ENCODE measurements at places on chromosomes 13 and 19.

DNA sequence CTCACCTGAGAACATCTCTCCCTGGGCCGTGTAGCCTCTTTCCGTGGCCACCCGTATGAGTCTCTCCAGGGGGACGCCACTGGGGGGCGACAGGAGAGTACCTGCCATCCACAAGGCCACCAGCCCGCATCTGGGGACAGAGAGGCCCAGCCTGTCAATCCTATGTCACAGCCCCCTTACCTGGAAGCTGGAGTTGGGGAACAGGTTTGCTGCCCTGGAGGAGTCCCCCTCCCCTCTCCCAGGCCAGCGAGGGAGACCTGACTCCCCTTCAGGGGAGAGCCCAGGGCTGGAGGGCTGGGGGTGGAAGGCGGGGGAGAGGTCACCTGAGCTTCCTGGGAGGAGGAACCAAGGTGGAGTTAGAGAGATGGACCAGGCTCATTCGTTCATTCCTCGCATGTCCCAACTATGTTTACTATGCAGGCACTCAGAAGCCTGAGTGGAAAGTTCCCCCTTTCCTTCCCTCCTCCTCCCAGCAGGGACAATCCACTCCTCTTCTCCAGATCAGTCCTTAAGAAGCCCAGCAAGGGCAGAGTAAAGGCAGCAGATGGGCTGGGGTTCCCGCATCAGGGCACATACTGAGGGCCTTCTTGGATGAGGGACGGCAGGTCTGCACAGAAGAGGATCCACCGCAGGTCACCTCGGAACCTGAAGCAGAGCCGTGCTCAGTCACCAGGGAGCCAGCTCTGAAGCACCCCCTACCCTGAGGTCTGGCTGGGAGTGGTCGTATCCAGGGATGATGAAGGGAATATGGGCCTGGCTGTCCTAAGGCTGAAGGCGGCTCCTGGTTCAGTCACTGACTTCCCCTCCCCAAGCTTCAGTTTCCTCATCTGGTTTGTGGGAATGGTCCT is 5.5 kb downstream of the ACTMAP start:
- H3K27me3 ChIP-seq, result no peaks in the 10 kb centered on the region
- H3K4me1 ChIP-seq, result peaks cover 27% of the 10 kb centered on the region

DNA sequence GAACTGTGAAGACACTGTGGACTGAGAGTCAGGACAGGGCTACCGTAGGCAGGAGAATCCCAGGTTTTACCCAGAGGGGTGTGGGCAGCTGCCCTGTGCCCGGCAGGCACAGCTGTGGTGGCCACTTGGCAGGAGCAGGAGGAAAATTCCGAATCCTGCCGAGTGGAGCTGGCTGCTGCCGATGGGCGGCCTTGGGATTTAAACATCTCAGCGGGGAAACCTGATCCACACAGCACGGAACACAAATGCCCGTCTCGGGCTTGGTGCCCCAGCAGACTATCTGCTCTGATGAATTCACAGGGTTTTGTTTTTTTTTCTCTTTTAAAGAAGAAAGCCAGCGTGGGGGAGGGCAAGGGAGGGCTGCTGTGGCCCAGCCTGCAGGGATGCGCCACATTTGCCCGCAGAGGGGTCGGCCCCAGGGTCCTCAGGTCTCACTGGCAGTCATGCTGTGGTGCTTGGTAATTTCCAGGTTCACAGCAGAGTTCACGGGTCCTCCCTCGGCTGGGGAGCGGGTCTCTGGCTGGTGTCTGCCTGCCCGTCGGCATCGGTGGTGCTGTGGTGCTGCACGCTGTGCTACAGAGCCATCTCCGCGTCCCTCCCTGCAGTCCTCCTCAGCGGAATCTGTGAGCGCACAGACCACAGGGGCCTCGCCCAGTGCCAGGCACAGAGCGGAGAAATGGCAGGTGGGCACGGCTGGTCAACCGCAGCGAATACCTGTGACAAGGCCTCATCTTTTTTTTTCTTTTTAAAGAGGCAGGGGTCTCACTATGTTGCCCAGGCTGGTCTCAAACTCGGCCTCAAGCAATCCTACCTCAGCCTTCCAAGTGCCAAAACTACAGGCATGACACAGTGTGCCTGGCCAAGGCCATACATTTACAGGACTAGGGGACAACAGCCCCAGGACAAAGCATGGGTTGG is 28.1 kb downstream of the MPND start:
- no peak for DNase-seq
- peaks cover 93% of the 10 kb centered on the region for H3K4me1 ChIP-seq
- no peaks in the 10 kb centered on the region for H3K27me3 ChIP-seq
- peak overlapping the region; percentile 89 for H3K27ac ChIP-seq

- no peak overlapping the region for H3K4me3 ChIP-seq
- DNase-seq, result no peak
- no peaks in the 10 kb centered on the region for H3K27me3 ChIP-seq
- no peak overlapping the region for H3K27ac ChIP-seq
Measured at GRCh38 chr13:64540976-64541375, 2689.2 kb downstream of the PCDH9 start.

DNA sequence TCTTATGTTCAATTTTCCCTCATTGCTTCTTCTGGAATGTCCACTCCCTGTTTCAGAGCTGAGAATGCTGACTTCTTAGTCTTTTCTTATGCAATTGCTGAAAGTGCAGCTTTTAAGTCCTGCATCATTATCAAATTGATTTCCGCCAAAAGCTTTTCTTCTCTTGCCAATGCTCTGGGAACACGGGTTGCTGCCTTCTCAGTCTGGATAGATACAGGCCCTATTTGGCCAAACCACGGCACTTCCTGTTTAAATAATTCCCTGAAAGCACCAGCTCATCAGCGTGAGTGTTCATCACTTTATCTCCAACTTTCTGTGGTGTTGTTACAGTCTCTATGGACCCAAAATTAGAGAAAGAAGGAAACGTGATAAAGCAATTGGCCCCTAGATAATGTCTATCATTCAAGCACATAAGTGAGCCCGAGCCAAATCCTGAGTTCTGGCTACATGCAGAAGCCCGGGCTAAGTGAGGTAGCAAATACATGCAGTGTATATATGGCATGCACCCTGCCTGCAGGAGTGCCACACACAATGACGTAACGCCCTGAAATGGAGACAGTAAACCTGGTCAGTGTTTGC is 85.7 kb downstream of the CYSLTR2 start:
- H3K4me1 ChIP-seq, result peaks cover 4% of the 10 kb centered on the region
- H3K4me3 ChIP-seq, result no peak overlapping the region
- no peak overlapping the region for H3K27ac ChIP-seq
- no peaks in the 10 kb centered on the region for H3K36me3 ChIP-seq
- DNase-seq, result no peak

DNA sequence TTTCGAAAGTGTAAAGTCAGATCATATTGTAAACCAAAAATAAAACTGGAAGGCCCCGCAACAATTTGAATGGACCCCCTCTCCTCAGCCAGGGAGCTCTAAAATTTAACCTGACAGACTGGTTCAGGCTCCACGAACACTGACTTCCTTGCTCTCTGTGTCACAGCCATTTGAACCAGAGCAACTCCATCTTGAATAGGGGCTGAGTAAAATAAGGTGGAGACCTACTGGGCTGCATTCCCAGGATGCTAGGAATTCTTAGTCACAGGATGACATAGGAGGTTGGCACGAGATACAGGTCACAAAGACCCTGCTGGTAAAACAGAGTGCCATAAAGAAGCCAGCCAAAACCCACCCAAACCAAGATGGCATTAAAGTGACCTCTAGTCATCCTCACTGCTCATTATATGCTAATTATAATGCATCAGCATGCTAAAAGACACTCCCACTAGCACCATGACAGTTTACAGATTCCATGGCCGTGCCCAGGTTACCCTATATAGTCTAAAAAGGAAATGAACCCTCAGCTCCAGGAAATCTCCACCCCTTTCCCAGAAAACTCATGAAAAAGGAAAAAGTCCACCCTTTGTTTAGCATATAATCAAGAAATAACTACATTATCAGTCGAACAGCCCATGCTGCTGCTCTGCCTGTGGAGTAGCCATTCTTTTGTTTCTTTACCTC is 43.1 kb downstream of the RFXAP start:
- no peak overlapping the region for H3K27ac ChIP-seq
- no peak for DNase-seq
- H3K4me3 ChIP-seq, result no peak overlapping the region
- no peaks in the 10 kb centered on the region for H3K27me3 ChIP-seq

DNA sequence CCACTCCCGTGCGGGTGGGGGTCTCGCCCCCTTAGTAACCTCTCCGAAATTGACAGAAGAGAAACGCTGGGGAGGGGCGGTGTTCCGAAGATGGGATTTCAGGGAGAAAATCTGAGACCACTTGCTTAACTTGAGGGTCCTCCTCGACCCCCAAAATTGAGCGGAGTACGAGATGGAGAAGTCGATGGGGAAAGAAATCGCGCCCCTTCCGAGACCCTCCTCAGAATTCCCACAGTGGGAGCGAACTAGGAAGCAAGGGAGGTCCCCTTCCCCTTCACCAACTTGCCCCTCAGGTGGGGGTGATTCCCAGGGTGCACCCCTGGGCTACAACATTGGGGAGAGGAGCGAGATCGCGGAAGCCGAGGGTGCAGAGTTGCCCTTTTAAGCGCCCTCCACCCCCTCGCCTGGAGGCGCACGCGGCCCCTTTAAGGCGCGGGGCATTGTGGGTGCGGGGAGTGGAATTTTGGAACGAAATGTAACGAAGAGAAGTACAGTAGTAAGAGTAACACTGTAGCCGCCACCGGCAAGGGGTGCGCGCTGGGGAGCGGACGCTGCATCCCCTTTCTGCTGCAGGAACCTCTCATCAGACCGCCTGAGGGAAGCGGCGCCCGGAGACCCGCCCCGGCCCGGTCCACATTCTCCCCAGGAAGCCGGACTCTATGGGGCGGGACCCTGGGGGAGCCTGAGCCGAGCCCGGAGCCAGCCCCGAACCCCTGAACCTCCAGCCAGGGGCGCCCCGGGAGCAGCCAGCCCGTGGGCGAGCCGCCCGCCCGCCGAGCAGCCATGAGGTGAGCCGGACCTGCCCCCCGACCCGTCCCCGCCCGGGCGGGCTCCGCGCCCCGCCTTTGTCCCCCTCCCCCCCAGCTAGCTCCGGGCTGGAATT is at the start of gene VASP:
Gene VASP (plus strand): TSS at position 491 of the 883 bp plus-strand sequence. CDS start 293 bp downstream, at position 784.
- peak within 1 kb of the TSS; percentile 80 for H3K27ac ChIP-seq
- DNase-seq, result no peak
- H3K36me3 ChIP-seq, result no peaks in the 10 kb centered on the region
- peak within 1 kb of the TSS; percentile 81 for H3K4me3 ChIP-seq
- no peaks in the 10 kb centered on the region for H3K27me3 ChIP-seq

DNA sequence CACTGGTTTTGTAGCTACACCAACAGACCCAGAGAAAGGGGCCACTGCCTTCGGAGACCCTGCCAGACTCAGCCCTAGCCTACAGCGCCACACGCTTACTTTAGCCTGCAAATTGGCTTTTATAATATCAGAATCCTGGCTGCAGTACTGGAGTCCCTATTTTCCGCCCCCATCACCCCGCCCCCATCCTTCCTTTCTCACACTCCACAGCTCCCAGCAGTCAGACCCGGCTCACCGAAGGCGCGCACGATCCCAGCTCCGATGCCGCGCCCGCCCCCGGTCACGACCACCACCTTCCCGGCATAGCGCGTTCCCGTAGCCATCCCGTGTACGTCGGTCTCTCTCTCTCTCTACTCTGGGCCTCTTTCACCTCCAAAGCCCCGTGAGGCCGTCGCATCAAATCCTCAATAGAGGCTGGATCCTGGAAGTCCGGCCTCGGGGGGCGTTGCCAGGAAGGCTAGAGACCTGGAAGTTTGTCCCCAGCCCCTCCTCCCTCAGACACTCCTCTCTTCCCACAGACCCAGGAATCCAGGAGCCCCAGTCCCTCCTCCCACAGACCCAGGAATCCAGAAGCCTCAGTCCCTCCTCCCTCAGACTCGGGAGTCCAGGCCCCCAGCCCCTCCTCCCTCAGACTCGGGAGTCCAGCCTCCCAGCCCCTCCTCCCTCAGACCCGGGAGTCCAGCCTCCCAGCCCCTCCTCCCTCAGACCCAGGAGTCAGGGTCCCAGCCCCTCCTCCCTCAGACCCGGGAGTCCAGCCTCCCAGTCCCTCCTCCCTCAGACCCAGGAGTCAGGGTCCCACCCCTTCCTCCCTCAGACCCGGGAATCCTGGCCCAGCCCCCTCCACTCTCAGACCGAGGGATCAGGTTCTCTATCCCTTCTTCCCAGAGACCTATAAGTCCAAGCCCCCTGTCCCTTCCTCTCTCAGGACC is at the start of gene HSD17B14:
Gene HSD17B14 (minus strand): TSS at position 403 of the 929 bp plus-strand sequence. CDS start 80 bp downstream, at position 323.
- no peak for DNase-seq
- H3K4me3 ChIP-seq, result peak within 1 kb of the TSS; percentile 58
- peaks cover 12% of the 10 kb centered on the region for H3K27me3 ChIP-seq
- H3K27ac ChIP-seq, result peak within 1 kb of the TSS; percentile 92
- H3K36me3 ChIP-seq, result peaks cover 18% of the 10 kb centered on the region

- no peaks in the 10 kb centered on the region for H3K36me3 ChIP-seq
- H3K4me1 ChIP-seq, result no peaks in the 10 kb centered on the region
- no peak overlapping the region for H3K27ac ChIP-seq
- no peak for DNase-seq
Measured at GRCh38 chr13:80242728-80243427, 98.0 kb downstream of the SPRY2 start.

GRCh38 chr13:46995874-46996273 is 99.0 kb upstream of the HTR2A start:
- no peak for DNase-seq
- no peaks in the 10 kb centered on the region for H3K36me3 ChIP-seq
- no peak overlapping the region for H3K27ac ChIP-seq
- H3K4me3 ChIP-seq, result no peak overlapping the region
- H3K27me3 ChIP-seq, result no peaks in the 10 kb centered on the region

GRCh38 chr13:77866971-77867370 is 51.7 kb downstream of the EDNRB start:
- no peaks in the 10 kb centered on the region for H3K36me3 ChIP-seq
- no peak for DNase-seq
- H3K27me3 ChIP-seq, result no peaks in the 10 kb centered on the region
- H3K4me3 ChIP-seq, result no peak overlapping the region
- H3K27ac ChIP-seq, result no peak overlapping the region

DNA sequence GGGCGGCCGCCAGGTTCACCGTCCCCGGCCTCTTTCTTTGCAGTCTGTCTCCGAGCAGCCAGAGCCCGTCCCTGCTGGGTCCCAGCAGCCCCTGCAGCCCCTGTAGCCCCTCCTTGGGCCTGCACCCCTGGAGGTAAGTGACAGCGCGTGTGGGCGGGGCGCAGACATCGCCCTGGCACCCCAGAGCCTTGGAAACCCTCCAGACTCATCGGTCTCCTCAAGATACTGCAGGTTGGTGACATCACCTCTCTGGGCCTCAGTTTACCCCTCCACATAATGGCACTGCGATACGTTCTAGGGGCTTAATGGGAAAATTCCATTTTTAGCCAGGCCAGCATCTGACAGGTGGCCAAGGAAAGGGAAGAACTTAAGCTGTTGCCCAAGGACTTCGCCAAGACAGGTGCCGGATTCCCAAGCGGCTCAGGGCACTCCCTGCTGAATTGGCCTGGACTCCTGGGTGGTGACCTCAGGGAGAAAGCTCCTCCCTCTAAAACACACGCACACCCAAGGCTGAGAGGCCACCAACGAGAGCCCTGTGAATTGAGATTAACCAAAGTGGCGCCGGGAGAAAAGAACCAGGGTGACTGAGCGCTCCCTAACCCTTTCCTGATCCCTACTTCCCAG is 13.1 kb downstream of the MAST3 start:
- peak overlapping the region; percentile 50 for H3K4me3 ChIP-seq
- H3K4me1 ChIP-seq, result peaks cover 19% of the 10 kb centered on the region
- peak; percentile 11 for DNase-seq
- peaks cover 16% of the 10 kb centered on the region for H3K27me3 ChIP-seq
- H3K36me3 ChIP-seq, result peaks cover 7% of the 10 kb centered on the region

- peaks cover 14% of the 10 kb centered on the region for H3K36me3 ChIP-seq
- no peaks in the 10 kb centered on the region for H3K27me3 ChIP-seq
- no peak for DNase-seq
- no peak overlapping the region for H3K4me3 ChIP-seq
- no peaks in the 10 kb centered on the region for H3K4me1 ChIP-seq
Measured at GRCh38 chr13:95710313-95710712, 33.4 kb downstream of the DNAJC3 start.

GRCh38 chr13:28935104-28935503 is 115.0 kb downstream of the MTUS2 start:
- H3K4me1 ChIP-seq, result no peaks in the 10 kb centered on the region
- H3K36me3 ChIP-seq, result no peaks in the 10 kb centered on the region
- H3K4me3 ChIP-seq, result no peak overlapping the region
- no peak for DNase-seq
- H3K27ac ChIP-seq, result no peak overlapping the region
